Cortex of kidney (tissue), 1 donor: ENCODE measurements at places on chromosomes 2 and 18.

DNA sequence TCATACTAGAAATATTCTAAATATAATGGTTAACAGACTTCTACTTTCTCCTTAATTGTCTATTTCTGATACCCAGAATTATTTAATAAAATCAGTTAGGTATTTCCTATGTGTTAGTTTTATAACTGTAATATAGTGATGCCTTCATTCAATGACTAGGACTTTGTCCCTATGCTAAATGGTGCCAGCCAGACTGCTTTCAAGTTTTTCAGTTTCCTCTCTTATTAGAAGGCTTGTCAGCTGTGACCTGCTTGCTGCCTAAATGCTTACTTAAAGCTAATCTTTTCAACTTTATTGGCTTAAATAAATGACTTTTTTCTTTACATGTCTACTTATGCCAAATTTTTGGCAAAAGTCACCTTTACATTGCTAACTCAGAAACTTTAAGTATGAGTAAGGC lies 30.7 kb downstream of the BAZ2B start:
- no peak for DNase-seq

GRCh38 chr2:112665113-112665780 lies 19.5 kb downstream of the SLC20A1 start:
- DNase-seq: no peak

DNA sequence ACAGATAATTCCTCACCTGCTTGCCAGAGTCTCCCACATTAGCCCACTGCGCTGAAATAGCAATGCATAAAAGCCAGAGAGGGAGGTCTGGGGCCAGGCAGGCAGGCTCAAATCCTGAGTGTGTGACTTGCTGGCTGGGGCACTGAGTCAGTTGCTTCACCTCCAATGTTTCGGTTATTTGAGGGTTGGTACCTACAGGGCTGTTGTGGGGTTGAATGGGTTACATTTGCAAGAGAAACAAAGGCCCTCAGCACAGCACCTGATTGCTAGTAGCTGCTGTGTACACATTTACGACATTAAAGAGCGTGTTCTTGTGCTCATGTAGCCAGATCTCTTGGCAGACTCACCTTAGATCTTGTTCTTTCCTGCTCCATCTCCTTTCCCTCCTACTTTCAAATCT lies 34.1 kb upstream of the FAM110C start:
- DNase-seq: no peak

DNA sequence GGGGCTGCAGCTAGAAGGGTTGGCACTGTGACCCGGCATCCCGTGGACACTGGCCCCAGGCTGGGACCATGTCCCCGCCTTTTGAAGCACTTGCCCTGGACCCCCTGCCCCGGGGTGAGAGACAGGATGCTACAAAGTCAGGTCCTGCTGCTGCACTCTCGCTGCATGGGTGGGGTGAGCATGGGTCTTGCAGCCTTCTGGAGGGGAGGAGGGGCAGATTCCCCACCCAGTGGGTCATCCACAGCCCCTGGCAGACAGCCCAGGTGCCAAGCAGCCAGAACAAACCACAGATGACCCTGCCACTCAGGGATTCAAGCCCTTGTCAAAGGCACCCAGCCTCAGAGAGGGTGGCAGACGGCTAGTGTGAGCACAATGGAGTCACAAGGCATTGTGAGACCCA lies 5.7 kb upstream of the NMUR1 start:
- DNase-seq: no peak

DNA sequence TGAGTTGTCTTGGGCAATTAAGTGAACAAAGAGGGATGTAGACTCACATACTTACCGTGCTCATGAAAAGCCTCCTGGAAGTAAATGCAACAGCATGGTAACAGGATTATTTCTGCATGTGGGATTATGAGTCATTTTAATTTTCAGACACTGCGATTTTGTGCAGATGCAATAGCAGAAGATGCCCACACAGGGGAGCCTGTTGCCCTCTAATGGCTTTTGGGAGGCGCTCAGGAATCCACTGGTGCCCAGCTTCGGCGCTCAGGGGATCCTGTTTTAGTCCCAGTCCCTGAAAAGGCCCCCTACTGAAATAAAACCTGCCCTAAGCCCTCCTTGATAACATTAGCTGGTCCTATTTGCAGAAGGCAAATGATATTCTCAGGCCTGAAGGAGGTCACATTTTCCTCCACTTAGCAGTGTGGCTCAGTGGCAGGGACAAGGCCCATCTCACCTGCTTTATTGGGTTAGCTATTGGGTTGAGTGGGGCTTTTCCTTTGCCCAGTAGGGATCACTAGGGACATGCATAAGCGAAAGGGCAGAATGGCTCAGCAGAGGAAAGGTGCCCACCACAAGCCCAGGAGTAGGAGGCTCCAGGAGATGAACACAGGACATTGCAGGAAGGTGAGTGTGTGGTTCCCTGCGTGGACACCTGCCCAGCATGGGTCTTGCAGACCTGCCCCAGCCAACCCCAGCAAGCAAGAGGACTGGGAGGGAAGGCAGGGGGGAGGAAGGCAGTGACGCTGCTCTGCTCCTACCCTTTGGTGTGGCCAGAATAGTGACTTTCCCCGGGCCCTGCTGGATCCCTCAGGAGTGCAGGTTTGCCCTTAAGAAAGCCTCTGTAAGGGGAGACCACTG lies 26.5 kb upstream of the KCNS3 start:
- DNase-seq: no peak

DNA sequence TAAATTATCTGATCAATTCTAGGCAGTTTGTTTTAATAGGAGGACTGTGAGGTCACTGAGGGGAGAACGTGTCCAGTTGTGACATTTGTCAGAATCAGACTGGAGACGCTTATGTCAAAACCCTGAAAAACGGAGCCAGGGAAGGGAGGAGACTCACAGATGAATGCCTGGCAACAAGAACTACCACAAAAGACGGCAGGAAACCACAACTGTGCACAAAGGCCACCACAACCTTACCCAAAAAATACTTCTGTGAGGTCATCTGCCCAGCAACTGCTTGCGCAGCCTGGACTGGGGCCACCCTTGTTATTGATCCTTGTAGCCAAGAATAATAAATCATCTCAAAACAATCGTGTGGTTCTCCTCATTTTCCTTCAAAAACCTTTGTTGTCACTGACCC lies 173.0 kb upstream of the ALKAL2 start:
- no peak for DNase-seq

- DNase-seq: no peak
Observed at GRCh38 chr2:222969491-222969890, 82.5 kb upstream of the KCNE4 start.

DNA sequence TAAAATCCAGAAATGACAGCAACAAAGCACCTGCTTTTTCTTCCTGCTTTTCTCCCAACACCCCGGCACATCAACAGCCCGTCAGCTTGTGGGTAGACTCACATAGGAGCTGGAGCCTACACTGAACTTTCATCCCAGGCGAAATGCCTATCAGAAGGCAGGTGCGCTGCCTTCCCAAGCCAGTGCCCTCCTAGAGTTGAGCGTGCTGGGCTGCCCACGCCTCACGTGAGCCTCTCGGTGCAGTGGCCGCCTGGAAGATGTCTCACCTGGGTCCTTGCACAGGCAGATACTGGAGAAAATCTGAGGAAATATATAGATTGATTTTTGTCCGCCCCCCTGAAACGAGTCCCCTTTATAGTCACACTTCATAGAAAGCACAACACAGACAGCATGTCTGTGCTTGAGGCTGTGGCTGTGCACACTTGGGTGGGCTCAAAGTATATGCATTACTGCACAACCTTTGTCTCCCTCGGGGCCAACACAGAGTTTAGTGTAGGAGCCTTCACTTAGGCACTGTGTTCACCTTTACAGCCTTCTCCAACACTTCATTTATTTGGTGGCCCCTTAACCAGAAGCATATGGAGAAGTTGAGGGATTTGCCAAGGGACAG lies 112.5 kb downstream of the SMAD7 start:
- no peak for DNase-seq

- no peak for DNase-seq
Observed at GRCh38 chr2:229237270-229237669, 33.8 kb downstream of the PID1 start.

DNA sequence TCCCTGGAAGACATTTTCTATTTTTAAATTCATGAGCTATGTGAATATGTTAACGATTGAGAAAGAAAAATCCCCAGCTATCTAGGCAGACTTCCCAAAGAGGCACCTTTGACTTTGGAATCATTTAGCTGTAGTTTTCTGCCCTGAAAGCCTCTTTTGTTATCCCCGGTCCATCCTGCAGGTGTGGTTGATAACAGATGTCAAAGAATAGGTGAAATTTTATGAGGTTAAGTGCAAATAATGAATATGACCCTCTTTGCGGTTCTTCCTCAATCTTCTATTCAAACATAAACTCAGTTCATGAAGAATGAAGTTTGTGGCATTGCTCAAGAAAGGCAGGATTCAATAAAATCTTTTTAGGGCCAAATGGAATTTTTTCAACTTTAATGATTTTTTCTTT lies 51.6 kb upstream of the ATP8B1 start:
- DNase-seq: no peak

- DNase-seq: no peak
Observed at GRCh38 chr2:199309411-199309810, 148.3 kb downstream of the SATB2 start.

GRCh38 chr2:48954935-48955334 lies 199.4 kb downstream of the FSHR start:
- DNase-seq: no peak

- no peak for DNase-seq
Observed at GRCh38 chr2:216478151-216478550, 20.5 kb upstream of the RPL37A start.

DNA sequence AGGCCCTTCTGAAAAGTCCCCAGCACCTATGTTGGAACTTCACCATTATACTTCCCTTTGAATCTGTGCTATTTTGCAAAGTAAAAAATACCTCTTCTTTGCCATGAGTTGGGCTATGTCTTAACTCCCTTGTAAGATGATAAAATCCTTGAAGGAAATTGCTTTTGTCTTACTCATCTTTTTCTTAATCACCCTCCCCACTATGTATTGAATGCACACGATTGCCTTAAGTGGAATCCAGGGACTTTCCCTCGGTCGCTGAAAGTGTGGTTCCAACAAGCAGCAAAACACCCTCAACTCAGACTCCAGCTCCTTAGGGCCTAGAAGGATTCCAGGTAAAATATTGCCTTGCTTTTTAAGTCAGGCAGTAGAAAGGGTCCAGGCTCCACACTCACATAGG lies 173.2 kb upstream of the ARL4C start:
- no peak for DNase-seq

DNA sequence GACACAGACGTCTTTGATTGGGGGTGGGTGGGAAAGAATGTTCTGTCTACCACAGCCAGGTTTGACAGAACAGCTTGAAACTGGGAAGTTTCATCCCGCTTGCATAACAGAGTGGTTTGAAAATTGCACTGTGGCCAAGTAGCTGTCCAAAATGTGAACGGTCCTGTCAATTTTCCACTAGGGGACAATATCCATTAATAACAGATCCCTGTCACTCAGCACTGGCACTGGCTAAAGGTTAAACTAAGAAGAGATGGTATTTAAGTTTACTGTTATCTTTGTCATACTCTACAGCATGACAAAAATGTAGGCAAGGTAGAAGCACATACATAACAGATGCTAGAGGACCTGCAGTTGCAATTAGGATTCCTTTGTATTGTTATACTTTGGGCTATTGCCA lies 55.6 kb upstream of the ACMSD start:
- DNase-seq: no peak

DNA sequence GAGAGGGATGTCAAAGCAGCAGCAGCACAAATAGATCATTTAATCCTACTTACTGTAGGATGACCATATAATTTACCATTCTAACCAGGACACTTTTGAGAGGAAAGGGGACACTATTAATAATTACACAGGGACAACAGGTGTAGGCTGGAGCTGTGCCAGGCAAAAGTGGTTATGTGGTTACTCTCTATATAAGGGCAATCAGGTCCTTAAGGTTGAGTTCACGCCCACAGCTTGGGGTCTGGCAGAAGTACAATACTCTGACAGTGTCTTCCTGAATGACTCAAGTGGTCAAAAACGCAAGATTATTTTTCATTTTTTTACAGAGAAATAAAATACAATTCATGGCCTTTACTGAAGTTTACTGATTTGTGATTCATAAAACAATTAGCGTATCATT lies 2.8 kb downstream of the PREPL start:
- no peak for DNase-seq

DNA sequence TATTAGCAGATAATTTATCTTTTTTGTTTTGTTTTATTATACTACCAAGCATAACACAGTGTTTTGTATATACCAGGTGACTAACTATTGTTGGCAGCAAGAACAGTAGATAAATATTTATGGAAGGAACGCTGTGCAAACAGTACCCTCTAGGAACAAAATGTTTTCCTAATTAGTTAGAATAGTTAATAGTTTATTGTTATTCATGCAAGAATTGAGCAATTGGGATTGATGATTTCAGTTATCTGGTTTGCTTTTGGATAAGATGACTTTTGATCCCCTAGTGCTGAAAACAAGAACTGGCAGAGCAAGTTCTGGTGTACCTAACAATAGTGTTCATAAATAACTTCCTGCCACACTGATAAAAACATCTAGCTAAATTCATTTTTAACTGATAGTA lies 323.3 kb downstream of the TGIF1 start:
- DNase-seq: no peak

DNA sequence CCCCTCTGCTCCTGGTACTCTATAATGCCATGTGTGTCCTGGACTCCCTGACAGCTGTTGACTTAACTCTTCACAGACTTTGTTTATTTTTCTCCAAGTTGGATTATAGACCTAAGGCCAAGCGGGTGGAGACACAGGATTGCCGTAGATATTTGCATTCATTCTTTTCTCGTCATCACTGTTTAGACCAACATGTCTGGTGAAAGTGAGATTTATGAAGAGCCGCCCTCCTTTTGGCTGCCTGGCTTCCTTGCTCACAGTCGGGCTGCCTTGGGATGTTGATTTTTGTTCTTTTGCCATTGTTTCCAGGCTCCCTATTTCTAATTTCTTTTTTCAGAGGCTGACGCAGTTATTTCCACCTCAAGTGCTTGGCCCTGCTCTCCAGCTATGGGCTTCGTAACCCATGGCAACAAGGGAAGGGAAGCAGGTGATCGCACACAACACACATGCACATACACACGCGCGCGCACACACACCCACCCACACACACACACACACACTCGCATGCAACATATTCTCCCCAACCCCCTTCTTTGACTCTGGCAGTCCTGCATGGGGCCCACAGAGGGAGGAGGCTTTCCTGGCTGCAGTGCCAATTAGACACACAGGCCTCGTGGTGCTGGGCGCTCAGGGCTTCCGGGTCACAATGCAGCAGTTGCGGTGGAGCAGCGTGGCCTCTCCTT lies 296.5 kb downstream of the MTX2 start:
- DNase-seq: no peak

DNA sequence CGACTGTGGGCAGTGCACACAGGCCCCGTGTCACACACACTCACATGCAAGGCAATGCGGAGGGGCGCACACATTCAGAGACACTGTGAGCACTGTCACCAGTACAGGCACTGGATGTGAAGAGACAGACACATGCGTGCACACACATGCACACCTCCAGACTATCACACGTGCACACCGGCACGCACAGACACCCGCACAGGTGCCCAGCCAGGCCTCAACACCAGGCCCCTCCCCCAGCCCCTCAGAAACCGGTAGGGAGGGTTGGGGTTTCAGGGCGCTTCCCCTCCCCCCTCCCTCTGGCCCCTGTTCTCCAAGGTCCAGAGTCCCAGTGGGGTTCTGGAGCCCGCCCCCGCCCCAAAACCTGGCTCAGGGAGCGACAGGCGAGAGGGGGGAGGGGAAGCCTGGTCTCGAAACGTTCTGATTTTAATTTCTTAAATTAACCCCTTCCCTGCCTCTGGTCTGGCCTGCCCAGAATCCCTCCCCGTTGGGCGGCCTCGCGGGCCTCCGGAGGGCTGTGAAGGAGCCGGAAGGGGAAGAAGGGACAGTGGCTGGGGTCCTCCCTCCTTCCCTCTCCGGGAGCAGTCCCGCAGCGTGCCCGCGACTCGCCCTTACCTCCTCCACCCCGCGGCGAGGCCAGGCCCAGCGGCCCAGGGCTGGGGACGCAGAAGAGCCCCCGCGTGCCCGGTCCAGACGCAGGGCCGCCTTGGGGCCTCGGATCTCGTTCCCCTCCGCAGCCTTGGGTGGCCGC lies 558 bp downstream of the FBXO41 start:
- no peak for DNase-seq
